ENCODE measurements at places on chromosomes 2 and 18.

- no peak for DNase-seq
Observed at GRCh38 chr2:3243804-3244203, 133.8 kb downstream of the EIPR1 start.

DNA sequence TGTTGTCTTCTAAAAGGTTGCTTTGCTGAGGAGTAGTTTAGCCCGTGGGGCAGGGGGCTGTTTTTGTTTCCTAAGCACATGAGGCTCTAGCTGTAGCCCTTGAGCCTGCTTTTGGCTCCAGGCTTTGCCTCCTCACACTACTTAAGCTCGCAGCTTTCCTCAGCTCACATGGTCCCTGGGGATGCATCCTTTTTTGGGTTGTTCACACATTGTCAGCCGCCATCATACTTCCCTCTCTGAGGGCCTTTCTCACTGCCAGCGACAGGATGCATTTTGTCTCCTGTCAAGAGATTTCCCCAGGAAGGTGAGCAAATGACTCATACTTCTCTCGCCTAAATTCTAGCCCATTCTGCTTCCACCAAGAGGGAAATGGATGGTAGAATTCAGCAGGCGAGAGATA is 279.5 kb upstream of the PKDCC start:
- DNase-seq: no peak

GRCh38 chr18:55236150-55236931 is 277.1 kb upstream of the CCDC68 start:
- DNase-seq: no peak

DNA sequence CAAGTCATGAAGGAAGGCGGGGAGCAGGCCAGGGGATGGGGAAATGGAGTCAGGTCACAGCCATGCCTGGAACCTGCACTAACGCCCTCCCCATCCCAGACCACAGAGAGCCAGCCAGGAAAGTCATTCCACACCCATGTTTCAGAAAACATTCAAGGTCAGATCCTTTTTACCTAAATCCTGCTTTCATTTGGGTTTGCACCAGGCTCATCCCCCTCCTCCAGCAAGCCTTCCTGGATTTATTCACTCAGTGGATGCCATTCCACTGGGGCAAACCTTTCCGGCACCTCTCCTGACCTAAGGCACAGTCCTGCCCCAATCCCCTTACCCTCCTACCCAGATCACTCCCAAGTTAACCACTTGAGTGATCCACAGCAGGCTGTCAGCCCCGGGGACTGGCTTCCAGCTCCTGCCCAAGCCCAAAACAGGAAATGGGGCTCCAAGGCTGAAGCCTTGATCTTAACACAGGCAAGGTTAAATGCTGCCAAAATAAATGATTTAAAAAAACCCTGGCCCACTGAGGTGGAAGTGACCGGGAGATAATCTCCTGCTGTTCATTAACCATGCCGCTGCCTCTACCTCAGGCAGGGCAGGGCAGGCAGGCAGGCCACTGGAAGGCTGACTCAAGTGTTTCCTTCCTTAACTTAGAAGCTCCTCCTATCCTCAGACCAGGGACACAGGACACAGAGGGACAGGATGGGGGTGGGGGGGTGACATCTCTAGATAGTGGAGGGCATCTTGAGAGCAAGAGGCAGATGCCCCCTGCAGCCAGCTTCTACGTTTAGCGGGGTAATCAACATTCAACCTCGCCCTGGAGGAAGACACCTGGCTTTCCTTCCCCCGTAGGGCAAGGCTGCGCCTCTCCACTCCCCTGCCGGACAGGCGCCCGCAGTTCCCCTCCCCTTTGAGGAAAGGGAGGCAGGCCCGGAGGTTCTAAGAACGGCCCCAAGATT is 1.4 kb downstream of the RAB11FIP5 start:
- peak; percentile 72 for DNase-seq

DNA sequence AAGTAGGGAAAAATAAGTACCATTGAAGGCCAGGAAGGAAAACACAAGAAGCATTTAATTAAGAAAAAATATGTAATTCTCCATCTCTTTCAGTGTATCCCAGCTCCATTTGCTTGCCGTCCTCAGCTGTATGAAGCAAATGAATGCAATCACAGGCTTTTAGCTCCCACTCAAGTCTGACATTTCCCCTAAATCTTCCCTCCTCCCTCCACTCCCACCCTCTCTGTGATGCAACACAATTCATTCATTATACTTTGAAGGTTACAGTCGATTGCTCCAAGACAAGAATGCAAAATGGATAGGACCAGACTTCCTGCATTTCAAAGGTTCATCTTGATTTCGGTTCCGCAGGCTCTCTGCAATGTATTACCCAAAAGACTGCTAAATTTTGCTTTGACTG is 172.7 kb upstream of the SERPINE2 start:
- DNase-seq: no peak

DNA sequence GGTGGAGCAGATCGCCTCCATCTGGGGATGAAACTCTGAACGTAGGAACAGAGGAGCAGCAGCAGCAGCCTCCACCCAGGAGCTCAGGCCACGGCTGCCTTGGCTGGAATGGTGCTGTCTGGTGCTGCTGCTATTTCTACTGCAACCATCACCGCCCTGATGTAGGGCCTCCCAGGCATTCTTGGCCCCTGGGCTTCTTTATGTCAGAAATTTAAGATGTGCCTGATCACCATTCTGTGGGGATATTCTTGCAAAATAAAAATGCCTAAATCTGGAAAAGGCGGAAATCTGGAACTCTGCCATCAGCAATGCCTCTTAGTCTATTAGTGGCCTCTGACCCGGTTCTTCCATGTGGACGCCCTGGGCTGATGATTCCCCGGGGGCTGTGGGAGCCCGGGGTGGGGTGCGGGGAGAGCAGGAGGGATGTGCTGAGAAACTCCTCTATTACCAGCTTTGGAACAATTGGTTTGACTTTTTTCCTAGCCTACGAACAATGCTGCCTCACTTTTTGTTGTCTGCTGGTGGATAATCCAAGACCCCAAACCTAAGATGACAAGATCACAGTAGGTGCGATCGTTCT is 47.2 kb downstream of the FAM124B start:
- DNase-seq: no peak

GRCh38 chr2:171590116-171590515 is 67.8 kb downstream of the CYBRD1 start:
- no peak for DNase-seq

DNA sequence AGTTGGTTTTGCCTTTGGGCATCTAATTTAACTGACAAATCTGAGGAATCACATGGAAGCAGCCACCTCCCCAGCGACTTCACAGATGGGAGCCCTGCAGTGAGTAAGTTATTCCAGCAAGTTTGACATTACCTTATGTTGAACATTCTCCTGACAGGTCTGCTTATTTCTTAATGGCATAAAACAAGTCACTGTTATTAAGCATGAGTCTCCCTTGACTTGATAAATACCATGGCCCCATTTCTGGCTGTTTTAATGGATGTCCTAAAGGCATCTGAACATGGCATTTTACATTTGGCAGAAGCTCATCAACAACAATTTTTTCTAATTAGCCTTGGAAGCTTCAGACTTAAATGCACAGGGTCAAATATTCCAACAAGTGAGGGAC is 92.6 kb upstream of the CREB1 start:
- DNase-seq: no peak

DNA sequence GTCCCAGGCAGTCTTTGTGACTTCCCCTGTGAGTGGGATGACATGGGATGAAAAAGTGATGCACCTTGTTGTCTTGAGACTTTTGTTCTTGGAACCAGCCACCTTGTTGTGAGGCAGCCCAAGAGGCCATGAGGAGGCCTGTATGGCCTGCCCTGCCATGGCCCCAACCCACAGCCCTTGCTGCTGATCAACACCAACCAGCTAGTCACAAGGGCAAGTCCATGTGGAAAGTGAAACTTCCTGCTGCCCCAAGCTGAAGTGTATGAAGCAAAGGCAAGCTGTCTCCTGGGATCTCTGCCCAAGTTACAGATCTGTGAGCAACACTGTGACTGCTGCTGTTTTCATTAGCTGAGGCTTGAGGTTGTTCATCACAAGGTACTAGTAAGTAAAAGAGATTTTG is 21.6 kb downstream of the TMEM18 start:
- peak; percentile 26 for DNase-seq

DNA sequence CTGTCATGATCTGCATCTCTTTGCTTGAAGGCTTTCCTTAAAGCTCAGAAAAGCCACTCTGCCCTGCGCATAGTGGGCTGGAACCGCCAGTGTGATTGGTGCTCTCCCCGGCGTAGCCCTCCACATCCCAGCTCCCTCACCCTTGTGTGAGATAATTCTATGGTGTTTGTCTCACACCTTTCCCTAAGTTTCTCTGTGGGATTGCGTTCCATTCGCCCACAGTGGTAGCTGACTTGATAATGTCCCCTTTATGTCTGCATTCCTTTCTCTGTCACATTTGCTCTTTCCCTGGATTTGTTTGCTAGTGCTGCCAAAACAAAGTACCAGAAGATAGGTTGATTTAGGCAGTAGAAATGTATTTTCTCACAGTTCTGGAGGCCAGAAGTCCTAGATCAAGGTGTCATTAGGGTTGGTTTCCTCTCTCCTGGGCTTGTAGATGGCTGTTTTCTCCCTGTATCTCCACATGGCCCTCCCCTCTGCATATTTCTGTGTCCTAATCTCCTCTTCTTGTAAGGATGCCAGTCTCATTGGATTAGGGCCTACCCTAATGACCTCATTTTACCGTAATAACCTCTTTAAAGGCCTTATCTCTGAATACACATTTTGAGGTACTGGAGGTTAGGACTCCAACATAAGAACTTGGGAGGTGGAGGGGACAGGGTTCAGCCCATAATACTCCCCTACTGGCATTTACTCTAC is 7.4 kb upstream of the TMEM87B start:
- no peak for DNase-seq

DNA sequence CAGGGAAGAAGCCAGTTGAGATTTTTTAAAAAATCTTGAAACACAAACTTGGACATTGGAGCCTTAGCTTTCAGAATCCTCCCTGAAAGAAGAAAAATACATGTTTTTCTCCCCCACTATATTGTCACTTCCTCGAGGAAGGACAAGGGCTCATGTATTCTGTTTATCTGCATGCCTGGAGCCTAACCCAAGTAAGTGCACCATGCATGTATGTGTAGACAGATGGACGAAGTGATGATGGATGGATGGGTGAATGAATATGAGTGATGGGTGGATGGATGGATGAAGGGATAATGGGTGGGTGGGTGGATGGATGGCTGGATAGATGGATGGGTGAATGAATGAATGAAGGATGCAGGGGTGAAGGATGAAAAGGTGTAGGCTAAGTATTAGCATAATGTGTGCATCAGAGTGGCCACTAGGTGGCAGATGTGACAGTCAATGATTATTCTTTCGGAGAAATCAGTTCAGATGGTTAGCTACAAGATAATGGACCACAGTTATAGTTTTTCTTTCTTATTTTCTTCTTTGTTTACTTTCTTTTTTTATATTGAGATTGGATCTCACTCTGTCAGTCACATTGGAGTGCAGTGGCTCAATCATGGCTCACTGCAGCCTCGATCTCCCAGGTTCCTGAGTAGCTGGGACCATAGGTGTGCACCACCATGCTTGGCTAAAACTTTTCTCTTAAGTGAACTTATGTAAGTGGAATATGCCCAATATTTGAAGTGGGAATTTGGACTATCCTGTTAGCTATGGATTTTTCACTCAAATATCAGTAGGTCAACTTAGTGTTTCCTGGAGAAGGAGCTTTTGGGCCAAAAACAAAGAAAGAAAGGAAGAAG is 18.5 kb upstream of the CCDC93 start:
- DNase-seq: peak; percentile 52

DNA sequence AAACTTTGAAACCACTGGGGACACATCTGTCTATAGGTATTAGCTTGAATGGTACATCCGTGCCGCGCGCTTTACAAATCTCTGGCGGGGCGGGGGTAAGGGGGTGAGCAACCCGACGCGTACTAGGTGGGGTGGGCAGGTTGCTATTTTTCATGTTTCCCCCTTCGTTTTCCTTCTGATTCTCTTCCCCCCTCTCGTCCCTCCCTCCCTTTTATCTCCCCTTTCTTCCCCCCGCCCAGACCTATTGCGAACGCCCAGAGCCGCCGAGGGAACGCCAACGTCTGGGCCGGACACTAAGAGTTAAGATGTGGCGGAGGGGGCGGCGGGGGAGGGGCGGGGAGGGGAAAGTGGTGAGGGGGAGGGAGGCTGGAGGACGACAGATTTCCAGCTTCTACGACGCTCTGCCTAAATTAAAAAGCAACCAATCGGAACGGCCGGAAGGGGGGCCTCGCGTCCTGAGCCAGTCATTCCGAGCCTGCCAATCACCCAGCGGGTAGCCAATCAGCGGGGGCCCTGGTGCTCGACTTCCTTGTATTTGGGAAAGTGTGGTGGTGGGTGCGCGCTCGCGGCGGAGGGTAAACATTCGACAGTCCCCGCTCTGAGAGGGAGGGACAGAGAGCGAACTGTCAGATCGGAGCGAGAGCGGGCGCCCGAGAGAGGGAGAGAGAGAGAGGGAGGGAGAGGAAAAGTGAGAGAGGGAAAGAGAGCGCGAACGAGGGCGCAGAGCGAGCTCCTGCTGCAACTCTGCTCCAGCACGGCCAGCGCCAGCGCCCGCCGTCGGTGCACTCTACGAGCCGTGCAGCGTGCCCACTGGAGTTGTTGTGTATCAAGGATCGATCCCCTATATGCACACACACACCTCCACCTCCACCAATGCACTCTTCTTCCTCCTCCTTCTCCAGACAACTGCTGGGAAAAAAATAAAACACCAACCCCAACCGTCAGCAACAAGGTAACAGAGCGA is at the start of gene POU3F3:
TSS of gene POU3F3 (plus strand) at position 582 of the 964 bp plus-strand sequence. CDS start 1,396 bp downstream, outside the sequence.
- peak; percentile 98 for DNase-seq

GRCh38 chr2:164706522-164706921 is 85.2 kb upstream of the GRB14 start:
- DNase-seq: no peak

DNA sequence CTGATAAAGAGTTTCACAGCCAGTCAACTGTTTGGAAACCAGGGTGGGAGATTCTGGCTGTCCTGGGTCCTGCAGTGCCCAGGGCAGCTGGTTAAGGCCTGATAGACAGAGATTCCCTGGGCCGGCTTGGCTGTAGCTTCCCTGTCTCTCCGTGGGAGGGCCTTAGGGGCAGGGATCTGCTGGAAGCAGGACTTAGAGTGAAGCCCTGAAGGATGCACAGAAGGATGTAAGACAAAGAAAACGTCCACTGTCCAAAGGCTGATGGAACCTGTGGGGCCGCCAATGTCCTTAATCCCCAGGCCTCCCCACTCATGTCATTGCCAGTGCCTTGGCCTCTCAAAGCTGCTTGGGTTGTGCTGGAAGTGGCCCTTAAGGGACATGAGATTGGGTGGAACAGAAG is 33.0 kb downstream of the MROH2A start:
- no peak for DNase-seq

DNA sequence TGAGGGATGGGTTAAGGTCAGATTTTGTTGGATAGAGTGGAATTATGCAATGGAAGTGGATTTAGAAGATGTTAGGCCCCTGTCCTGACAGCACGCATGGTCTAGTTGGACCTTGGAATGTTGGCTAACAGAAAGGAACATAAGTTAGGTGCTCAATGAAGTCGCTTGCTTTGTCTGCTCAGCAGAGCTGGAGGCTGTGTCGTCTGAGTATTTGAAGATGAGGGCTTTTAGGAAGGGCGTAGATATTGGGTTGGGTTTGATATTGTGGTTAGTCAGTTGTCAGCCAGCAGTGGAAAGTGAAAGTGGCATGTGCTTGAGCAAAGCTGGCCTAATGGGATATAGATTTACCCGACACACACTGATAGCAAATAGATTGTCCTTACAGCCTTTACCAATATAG is 239.3 kb downstream of the PRKCE start:
- no peak for DNase-seq

GRCh38 chr18:73881396-73881917 is 266.2 kb downstream of the FBXO15 start:
- DNase-seq: no peak
